ENCODE measurements at places on chromosomes 6 and 20. TPM values are rescaled to one million over a fixed set of nuclear protein-coding genes. Genes with fewer than 3 reads are reported as not detected.

DNA sequence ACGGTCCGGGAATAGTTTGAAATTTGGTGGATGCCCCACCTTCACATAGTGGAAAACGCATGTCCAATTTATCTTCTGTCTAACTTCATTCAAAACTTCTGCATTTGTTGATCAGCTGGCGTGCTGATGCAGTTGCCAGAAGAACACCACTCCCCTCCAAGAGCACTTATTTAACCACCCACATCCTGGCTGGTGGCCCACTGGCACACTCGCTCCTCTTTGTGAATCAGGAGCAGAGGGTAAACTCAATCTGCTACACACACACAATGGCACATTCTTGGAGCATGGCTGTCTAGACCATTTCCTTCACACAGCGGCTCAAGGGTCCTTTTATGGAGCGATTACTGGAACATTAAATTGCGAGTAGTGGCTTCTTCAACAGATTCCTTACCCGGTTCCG is 55.1 kb upstream of the CEP162 start:
- H3K27ac ChIP-seq, result no peak overlapping the region
- H3K4me3 ChIP-seq, result no peak overlapping the region
- H3K4me1 ChIP-seq, result no peaks in the 10 kb centered on the region

GRCh38 chr6:12806796-12807195 is 90.2 kb downstream of the PHACTR1 start:
- peaks cover 6% of the 10 kb centered on the region for H3K27me3 ChIP-seq
- no peak for DNase-seq
- H3K27ac ChIP-seq, result no peak overlapping the region
- no peaks in the 10 kb centered on the region for H3K36me3 ChIP-seq
- H3K4me1 ChIP-seq, result no peaks in the 10 kb centered on the region

- no peak overlapping the region for H3K27ac ChIP-seq
- no peak for DNase-seq
- H3K27me3 ChIP-seq, result peaks cover 2% of the 10 kb centered on the region
- no peaks in the 10 kb centered on the region for H3K36me3 ChIP-seq
- H3K4me1 ChIP-seq, result no peaks in the 10 kb centered on the region
These were observed 13.9 kb upstream of the KLHL31 start for GRCh38 chr6:53679446-53679933.

DNA sequence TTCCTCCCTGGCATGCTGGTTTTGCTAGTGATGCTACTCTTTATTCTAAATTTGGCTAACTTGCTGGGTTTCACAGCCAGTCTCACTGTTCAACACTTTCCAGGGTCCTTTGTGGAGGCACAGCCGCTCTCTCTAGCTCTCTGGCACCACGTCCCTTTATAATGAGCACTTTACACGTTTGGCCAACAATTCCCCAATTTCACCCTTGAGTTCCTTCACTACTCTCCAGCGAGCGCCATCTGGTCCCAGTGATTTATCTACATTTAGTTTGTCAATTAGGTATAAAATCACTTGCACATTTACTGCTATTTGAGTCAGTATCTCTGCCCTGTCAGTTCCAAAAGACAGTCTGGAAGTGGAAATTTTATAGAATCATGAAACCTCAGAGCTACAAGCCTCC is 241.9 kb upstream of the MOCS1 start:
- no peak overlapping the region for H3K4me3 ChIP-seq
- H3K27ac ChIP-seq, result no peak overlapping the region
- no peak for DNase-seq
- no peaks in the 10 kb centered on the region for H3K36me3 ChIP-seq

Gene HDGFL1
- total RNA-seq, result not detected

Gene SIRPA
- total RNA-seq, result 10.2 TPM

DNA sequence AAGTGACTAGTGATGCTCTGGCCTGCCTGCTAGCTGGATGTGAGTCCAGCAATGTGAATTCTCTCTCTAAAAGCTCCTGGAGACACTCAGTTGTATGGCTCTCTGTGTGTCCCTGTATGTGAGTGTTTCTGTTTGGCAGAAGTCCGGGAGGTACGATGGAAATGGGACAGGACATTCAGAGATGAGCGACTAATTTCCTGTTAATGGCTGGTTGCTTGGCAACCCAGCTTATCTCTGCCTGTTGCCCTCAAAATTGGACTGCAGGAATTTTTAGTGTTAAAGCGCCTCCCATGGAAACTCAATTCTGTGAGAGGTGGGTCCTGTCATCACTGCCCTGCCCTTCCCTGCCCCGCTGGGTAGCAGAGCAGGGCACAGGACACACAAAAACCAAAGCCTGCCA is 136.8 kb upstream of the LRFN2 start:
- peaks cover 22% of the 10 kb centered on the region for H3K4me1 ChIP-seq
- H3K27me3 ChIP-seq, result no peaks in the 10 kb centered on the region
- no peaks in the 10 kb centered on the region for H3K36me3 ChIP-seq
- H3K4me3 ChIP-seq, result no peak overlapping the region

Gene GPR6
- total RNA-seq, result not detected

DNA sequence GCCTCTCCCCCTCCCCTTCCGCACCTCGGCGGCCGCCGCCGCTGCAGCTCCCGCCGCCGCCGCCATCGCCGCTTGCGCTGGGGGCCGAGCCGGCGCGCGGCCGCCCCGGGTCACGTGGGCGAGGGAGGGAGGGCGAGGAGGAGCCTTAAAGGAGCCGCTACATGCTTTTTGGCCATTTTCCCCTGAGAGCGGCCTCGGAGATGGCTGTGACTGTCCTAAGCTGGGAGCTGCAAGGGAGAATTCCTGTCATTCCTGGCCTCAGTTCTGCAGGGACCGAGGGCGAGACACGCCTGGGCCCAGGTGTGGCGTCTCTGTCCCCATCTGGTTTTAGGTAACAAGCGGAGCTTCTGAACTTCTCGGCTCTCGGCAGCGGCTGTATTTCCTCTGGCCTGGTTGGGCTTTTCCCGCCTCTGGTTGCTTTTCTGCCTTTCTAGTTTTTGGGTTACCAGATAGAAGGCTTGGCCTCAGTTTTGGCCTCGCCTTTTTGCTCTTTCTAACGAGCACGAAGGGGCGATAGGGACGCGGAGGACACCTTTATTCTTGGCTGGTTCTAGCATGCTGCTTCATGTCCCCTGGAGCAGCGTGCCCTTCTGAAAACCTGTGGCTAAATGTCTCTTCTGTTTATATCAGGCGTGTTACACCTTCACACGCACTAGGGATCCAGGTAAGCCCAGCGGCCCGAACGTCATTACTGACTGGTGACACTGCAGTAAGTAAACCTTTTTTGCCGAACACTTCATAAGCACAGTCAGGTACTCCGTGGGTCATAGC is at the start of gene EHMT2:
Gene EHMT2, minus strand, starts transcription at position 87 of the 771 bp plus-strand sequence. Its CDS starts 21 bp downstream, at position 66.
- peak within 1 kb of the TSS; percentile 97 for H3K4me3 ChIP-seq
- peaks cover 29% of the 10 kb centered on the region for H3K36me3 ChIP-seq
- peak within 1 kb of the TSS; percentile 94 for H3K27ac ChIP-seq
- peaks cover 32% of the 10 kb centered on the region for H3K4me1 ChIP-seq
- peak; percentile 83 for DNase-seq

GRCh38 chr6:13113981-13114593 is 214.2 kb downstream of the TBC1D7 start:
- no peak for DNase-seq
- peaks cover 13% of the 10 kb centered on the region for H3K27me3 ChIP-seq
- H3K4me1 ChIP-seq, result peaks cover 7% of the 10 kb centered on the region
- H3K4me3 ChIP-seq, result no peak overlapping the region

DNA sequence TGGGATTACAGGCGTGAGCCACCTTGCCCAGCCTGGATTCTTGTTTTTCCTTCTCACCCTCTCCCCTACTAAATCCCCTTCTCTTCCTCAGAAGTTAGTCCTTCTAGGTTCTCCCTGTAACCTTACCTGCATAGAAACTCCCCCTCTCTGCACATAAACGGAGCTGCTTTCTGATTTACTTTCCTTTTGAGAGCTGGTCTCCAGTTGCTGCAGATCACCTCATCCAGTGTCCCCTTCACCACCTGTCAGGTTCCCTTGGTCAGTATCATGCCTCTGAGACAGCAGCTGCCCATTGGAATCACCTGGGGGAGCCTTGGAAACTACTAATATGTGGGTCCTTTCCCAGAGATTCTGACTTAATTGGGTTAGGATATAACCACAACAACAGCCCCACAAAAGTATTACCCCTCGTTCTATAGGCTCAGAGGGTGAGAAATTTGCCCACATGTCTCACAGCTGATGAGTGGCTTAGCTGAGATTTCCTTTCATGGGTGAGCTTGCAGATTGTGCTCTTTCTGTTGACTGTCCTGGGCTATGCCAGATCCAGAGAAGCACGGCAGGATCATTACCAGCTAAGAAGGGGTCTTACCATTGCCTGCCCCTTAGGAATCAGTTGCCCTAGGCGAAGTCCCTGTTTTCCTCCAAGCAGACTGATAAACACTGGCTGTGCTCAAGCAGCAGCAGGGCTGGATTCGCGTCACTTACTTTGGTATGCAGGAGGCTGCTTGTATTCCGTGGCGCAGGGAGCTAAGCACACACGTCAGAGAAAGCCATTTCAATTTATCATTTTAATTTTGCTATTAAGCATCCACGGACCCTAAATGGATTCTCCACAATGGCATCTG is 51.3 kb downstream of the AKAP12 start:
- H3K4me1 ChIP-seq, result no peaks in the 10 kb centered on the region
- no peak overlapping the region for H3K4me3 ChIP-seq
- H3K36me3 ChIP-seq, result no peaks in the 10 kb centered on the region

DNA sequence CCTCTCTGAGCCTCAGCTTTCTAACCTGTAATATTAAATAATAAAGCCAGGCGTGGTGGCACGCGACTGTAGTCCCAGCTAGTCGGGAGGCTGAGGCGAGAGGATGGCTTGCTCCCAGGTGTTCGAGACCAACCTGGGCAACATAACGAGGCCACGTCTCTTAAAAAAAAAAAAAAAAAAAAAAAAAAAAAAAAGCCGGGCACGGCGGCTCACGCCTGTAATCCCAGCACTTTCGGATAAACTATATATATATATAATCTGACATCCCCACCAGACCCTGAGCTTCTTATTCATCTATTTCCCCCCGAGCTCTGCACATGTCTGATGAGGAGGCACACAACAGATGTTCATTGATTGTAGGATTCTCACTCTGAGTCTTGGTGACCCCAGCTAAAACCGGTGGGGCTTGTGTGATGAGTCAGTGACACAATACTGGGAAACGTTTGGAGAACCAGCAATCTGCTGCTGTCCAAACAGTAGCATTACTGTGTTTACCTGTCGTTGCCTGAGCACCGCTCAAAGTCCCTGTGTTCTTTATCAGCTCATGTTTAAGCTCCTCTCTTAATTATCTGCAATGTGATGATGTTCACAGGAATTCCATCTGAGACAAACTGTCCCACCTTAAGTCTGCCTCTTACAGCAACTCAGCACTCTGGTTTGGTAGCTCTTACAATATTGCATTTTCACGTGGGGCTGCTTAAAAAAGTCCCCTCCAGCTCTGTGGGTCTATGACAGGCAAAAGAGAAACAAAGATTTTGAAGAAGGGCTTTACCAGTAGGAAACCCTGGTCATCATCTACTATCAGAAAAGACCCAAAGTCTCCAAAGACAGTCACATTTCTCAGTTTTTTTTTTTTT is 1.0 kb upstream of the SPATA2 start:
- H3K27me3 ChIP-seq, result no peaks in the 10 kb centered on the region
- peaks cover 7% of the 10 kb centered on the region for H3K36me3 ChIP-seq
- peaks cover 33% of the 10 kb centered on the region for H3K4me1 ChIP-seq
- H3K4me3 ChIP-seq, result peak overlapping the region; percentile 97
- peak overlapping the region; percentile 99 for H3K27ac ChIP-seq
- DNase-seq, result no peak

DNA sequence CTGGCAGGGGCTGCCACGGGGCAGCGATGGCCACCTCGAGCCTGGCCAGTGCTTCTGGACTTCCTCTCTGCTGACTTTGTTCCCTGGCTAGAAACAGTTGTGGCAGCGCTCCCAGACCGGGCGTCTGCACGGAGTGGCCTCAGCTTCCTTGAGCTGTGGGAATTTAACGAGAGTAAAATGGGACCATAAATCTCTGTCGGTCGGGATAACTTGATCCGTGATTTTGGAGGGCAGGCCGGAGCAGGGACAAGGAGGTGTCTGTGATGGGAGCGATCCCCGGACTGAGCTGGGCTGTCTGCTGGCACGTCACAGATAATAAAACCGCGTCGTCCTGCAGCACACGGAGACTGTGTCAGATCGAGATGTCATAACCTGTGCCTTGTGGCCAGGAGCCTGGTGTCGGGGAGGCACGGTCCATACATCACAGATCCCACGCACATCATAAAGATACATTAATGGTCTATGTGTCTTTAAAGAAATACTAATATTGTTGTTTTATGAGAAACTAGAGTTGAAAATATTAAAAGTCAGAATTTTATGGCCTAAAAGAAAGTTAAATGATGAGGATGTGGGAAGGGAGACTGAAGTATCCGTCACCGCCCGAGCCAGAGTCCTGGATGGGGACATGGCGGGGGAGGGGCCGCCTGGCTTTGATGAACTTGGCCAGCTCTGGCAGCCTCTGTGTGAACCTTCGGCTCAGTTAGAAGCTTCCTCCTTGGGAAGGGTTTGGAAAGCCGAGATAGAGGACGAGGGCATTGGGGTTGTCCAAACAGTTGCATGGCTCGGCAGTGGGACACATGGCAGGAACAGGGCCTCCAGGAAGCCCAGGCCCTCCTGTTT is 6.5 kb upstream of the RBBP8NL start:
- H3K4me3 ChIP-seq, result no peak overlapping the region
- no peaks in the 10 kb centered on the region for H3K4me1 ChIP-seq
- no peak for DNase-seq
- no peak overlapping the region for H3K27ac ChIP-seq
- peaks cover 34% of the 10 kb centered on the region for H3K27me3 ChIP-seq

Gene TGM3
- total RNA-seq, result not detected

Gene ZBP1
- total RNA-seq, result 17.8 TPM

GRCh38 chr6:157063176-157063905 is 260.0 kb downstream of the TMEM242 start:
- H3K27ac ChIP-seq, result no peak overlapping the region
- peaks cover 21% of the 10 kb centered on the region for H3K36me3 ChIP-seq
- H3K4me1 ChIP-seq, result peaks cover 61% of the 10 kb centered on the region
- no peak overlapping the region for H3K4me3 ChIP-seq

All from activated B cell treated with CpG ODN at 0.5 μM for 24 hours (primary cell).